Iris pigment epithelial cell (primary cell): ENCODE measurements at places on chromosomes 7 and 10.

GRCh38 chr7:34309116-34309515, 348.9 kb upstream of the NPSR1 start:
- no peak for DNase-seq

- no peak for DNase-seq
Measured at GRCh38 chr7:135383525-135384175, 126.3 kb downstream of the CNOT4 start.

DNA sequence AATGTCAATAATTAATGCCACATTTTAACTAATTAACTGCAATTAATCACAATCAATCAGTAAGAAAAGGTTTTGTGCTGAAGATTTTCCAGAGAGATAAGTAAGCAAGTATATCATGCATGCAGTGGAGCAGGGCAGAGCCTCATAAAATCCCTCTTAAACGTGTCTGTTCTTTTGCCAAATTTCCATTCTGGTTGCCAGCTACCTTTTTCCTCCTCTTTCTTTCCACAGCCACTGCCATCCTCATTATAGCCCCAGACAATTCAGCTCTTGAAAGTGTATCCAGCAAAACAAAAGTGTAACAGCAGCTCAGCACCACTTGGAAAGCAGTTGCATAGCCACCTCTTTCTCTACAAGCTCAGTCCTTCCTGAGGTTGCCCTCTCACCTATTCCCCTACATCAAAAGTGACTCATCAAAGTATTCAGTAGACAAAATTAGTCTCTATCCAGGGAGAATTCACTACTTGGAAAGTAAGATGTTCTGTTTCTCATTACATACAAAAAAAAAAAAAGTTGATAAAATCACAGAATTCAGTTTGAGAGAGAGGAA, 26.9 kb upstream of the EPHB6 start:
- DNase-seq = no peak

DNA sequence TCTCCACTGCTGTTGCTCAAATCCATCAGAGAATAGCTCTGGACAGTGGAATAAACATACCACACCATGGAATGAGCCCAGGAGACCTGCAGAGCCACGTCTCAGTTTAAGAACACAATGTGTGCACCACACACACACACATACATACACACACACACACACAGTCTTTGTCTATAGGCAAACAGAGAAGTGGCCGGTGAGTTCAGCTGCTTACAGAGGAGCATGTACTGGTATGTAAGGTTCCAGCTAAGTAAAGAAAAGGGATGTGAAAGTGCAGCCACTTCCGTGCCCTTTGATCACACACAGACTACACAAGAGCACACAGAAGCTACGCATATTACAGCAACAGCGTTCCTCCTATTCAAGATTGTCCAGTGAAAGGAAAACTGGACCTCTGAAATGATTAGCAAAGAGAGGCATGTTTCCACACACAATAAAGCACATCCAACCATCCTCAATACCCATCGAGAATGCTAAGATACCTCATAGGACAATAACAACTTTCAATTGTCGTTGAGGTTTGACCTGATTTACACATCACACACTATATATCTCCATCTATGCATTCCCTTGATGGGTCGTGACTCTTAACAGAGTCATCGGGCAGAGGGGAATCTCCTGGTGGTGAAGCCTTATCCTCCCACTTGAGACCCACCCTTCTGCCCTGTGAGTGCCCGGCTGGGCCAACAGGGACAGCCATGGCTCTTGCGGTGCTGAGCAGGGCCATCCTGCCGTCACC, 23.6 kb downstream of the SLC35B4 start:
- DNase-seq = no peak

GRCh38 chr7:68892236-68892635, 706.0 kb upstream of the AUTS2 start:
- DNase-seq = peak; percentile 2

- DNase-seq = peak; percentile 28
Measured at GRCh38 chr7:111274857-111275256, 183.9 kb downstream of the LRRN3 start.

DNA sequence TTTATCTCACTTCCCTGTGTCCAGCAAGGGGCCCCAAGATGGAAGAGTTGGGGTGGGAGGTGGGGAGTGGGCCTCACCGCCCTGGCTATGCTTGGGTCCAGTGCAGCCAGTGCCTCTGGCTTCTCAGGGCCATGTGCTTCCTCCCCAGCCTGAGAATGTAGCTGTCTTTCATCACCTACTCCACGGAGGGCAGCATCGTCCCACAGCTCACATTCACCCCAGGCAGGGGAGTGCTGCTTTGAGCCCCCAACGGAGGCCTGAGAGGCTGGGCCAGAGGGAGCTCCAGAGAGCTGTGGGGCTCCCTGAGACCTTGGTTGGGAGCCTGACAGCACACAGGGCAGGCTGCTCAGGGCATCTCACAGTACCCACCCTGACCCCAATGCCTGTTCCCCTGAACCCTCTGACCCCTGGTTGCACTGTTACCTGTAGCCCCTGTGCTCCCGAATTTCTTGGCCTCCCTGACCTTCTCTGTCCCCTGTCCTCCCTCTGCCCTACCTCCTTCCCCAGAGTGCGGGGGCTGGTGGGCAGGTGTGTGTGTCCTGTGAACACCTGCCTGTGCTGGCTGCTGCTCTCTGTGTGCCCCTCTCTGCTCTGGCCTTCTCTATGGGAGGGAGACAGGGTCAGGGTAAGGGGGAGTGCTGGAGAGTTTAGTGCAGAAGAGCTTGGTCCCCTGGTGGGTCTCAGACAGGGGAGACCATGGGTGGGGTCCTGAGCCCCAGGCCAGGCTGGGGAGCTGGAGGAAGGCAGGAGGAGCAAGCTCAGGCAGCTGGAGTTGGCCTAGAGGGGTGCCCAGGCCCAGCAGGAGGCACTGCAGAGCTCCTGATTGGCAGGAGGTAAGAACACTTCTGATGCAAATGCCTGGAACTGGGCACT, 19.6 kb upstream of the ZNF488 start:
- no peak for DNase-seq

- DNase-seq = no peak
Measured at GRCh38 chr10:129626796-129627435, 159.9 kb downstream of the MGMT start.

GRCh38 chr10:88194041-88194887, 330.8 kb downstream of the PTEN start:
- no peak for DNase-seq

DNA sequence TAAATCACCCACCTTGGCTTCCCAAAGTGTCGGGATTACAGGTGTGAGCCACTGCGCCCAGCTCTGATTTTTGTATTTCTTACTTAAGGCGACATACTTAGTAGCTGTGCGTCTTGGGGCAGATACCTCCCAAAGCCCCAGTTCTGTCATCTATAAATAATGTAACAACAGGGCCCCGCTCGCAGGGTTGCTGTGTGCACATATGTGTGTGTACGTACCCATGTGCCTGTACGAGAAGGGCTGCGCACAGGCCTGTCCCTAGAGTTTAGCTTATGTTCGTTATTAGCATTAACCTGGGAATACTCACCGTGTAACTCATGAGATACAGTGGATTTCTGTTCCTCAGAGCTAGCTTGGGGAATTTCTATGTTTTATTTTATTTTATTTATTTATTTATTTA, 103.6 kb downstream of the CUX1 start:
- no peak for DNase-seq

- DNase-seq = no peak
Measured at GRCh38 chr7:162632-163297, 29.6 kb upstream of the FAM20C start.

GRCh38 chr7:4270941-4271715, 411.0 kb upstream of the FOXK1 start:
- no peak for DNase-seq

- no peak for DNase-seq
Measured at GRCh38 chr7:152527610-152528032, 91.8 kb upstream of the KMT2C start.

GRCh38 chr10:22148961-22149360, 68.9 kb downstream of the EBLN1 start:
- peak; percentile 32 for DNase-seq

- peak; percentile 26 for DNase-seq
Measured at GRCh38 chr7:40833888-40834234, 699.1 kb downstream of the SUGCT start.

GRCh38 chr7:155995183-155995612, 182.9 kb upstream of the SHH start:
- no peak for DNase-seq

- no peak for DNase-seq
Measured at GRCh38 chr7:67402280-67402679, 405.6 kb downstream of the TYW1 start.

- DNase-seq = no peak
Measured at GRCh38 chr7:150842018-150842417, 10.3 kb upstream of the AOC1 start.

- DNase-seq = peak; percentile 18
Measured at GRCh38 chr10:104090611-104091010, 4.9 kb upstream of the COL17A1 start.

- peak; percentile 95 for DNase-seq
Measured at GRCh38 chr7:46811529-46811928, 770.4 kb downstream of the TNS3 start.

DNA sequence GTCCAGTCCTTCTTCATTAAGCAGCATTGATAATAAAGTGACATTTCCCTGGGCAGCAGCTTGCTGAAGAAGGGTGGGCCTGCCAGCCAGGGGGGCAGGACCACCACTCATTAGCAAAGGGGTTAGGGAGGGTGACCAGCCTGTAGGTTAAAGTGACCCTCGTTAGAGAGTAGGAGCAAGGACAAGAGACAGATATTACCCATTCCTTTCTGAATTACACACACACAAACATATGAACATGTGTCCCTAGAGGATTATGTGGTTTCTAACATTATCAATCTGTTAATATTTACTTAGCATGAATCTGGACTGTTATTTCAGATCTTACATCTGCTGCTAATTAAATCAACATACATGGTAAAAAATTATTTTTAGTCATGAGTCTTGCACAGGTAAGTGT, 88.9 kb downstream of the CTTNBP2 start:
- DNase-seq = no peak

- DNase-seq = peak; percentile 31
Measured at GRCh38 chr7:102279537-102280400, 6.9 kb upstream of the SH2B2 start.

DNA sequence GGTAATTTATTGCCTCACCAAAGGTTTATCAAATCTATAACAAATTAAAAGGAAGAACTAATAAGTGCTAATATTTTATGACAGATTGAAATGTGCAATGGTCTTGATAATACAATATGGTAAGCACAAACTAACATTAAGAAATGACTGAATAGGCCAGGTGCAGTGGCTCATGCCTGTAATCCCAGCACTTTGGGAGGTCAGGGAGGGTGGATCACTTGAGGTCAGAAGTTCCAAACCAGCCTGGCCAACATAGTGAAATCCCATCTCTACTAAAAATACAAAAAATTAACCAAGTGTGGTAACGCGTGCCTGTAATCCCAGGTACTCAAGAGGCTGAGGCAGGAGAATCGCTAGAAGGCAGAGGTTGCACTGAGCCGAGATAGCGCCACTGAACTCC, 3.5 kb downstream of the MTPAP start:
- DNase-seq = no peak

GRCh38 chr7:159115601-159116501, 28.8 kb downstream of the VIPR2 start:
- DNase-seq = no peak

DNA sequence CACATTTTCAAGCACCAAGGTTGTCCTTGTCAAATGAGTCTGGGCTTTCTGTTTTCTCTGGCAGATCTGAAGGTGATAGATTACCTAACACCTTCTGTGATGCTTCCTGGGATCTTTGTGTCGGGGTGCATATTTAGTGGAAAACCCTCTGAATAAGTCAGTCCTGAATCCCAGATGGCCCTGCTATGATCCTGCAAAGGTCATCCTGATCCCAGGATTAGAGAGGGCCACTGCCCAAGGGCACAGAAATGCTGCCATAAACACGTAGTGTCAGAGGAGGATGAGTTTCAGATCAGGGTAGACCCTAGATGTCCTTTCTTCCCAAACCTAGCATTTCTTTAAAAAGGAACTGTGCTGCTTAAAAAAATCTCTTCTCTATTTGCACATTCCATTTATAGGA, 19.0 kb downstream of the AGR2 start:
- no peak for DNase-seq

GRCh38 chr10:112926906-112927688, 22.9 kb upstream of the TCF7L2 start:
- no peak for DNase-seq

DNA sequence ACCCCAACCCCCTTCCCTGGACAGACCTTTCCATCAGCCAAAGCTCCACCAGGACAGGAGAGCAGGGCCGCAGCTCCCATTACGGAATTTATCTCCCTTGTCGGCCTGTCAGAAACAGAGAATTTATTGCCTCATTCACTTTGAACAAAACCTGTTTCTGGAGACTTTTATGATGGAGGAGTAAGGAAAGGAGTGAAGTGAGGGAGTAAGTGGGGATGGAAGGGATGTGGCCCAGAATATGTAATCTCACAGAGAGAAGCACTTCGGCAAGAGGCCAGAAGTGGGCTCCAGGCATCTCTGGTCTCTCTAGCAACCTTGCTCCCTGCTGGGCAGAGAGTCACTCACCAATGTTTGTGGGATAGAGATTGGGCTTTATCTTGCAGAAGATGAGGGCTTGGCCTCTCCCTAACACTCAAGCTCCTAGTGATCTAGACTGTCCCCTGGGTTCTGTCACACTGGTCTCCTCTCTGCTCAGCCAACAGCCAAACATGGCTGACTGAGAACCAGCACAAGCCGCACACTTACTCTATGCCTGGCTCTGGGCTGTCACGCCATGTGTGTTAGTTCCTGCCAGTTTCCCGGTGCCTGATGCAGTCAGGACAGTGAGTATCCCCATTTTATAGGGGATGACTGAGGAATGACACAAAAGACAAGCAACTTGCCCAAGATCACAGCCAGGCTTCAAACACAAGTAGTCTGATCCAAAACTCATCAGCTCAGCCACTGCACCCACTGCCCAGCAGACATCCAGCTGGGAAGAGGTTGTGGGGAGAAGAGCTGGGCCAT, 149.4 kb upstream of the ZMIZ1 start:
- DNase-seq = no peak

DNA sequence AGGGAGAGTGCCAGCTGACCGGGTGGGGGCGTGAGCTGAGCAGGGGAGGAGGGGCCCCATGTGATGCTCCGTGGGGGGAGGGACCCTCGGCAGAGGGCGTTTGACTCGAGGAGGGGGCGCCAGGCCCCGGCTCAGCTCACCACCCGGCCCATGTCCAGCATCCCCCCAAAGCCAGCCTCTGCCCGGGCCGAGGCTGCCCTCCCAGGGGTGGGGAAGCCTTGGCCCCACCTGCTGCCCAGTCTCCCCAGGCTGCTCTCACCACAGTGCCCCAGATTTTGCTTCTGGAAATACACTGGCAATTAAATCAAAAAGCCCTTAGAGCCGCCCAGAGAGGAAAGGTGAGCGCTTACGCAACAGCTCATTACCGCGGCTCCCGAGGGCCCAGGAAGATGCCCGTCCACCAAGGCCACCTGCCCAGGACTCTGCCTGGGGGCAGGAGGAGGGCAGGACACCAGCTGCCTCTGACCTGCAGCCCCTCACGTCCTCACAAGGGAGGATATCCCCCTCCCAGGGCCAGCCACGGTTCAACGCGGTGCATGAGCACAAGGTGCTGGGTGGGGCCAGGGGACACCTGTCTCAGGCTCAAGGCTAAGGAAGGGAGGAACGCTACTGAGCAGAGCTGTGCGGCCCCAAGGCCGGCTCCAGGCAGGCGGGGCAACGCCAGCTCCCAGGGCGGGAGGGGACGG, 70.0 kb upstream of the INPP5A start:
- no peak for DNase-seq
